ENCODE measurements at places on chromosomes 3 and 15.

DNA sequence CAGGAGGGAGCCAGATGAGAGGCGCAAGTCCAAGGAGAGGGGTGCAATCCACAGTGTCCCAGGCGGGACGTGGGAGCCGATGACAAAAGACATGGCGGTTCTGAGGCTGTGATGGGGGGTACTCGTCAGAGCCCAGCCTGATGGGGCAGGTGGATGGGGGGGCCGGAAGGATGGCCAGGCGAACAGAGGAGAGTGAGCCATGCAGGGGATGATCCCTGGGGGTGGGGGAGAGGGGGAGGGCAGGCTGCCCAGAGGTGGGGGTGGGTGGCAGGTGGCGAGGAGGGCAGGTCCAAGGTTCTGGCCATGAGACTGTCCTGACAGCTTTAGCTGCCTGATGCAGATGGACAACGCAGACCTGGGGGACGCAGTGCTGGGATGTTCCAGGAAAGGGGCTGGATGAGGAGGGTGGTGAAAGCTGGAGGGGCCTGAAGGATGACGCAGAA lies 8.9 kb upstream of the CSPG4 start:
- no peak for DNase-seq

GRCh38 chr3:39809181-39809994 lies at the start of gene MYRIP:
Gene MYRIP (plus strand): TSS chr3:39809609. CDS start chr3:39900817, 91,208 bp downstream.
- no peak for DNase-seq

GRCh38 chr3:184639351-184639750 lies 72.5 kb downstream of the MAGEF1 start:
- no peak for DNase-seq

- DNase-seq: no peak
Observed at GRCh38 chr15:71212146-71212545, 96.9 kb downstream of the THSD4 start.

DNA sequence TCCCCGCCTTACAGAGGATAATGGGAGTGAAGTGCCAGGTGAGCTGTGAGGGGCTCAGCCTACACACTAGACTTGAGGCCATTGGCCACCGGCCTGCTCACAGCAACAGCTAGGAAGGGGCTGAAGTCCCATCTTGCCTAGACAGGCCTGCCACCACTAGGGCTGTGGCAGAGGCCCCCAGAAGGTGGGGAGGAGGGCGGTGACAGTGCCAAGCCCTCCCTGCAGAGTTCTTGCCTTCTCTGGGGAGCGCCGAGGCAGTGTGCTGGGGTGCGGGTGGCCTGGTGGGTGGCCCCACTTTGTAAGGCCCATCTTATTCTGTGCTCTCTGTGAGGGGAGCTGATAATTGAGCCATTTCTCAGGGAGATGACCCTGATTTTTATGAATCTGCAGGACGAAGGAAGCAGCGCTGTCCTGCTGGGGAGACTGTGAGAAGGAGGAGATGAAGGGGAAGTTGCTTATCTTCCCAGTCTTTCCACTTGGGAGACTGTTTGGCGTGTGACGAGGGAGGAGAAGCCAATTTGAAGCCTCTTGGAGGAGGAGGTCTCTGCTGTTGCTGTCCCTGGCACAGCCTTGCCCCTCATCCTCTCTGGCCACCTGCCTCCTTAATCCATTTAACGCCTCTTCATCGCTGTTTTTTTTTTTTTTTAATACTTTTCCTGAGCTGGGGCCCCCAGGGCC lies 104.3 kb downstream of the LINGO1 start:
- no peak for DNase-seq

GRCh38 chr3:149026718-149027117 lies 35.4 kb downstream of the GYG1 start:
- no peak for DNase-seq

DNA sequence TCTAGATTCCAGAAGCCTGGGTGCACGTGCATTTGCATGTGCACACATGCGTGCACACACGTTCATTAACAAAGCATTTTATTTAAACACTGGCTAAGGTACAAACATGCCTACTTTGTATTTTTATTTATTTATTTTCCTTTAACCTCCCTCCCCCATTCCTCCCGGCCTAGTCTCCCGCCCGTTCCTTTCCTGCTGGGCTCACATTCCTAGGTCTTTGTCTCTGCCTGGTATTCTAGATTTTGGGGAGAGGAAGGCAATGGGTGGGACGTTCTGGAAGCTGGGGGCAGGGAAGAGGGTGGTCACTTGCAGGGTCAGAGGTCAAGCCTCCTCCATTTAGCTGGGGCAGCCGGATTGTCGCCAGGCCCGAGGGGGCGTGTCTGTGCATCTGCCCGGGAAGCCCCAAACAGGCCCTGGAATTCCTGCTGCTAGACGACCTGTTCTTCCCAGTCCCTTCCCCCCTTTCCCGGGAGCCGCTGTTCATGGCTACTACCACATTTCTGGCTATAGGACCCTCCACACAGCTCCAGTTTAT lies 51.8 kb downstream of the TRIM71 start:
- no peak for DNase-seq

DNA sequence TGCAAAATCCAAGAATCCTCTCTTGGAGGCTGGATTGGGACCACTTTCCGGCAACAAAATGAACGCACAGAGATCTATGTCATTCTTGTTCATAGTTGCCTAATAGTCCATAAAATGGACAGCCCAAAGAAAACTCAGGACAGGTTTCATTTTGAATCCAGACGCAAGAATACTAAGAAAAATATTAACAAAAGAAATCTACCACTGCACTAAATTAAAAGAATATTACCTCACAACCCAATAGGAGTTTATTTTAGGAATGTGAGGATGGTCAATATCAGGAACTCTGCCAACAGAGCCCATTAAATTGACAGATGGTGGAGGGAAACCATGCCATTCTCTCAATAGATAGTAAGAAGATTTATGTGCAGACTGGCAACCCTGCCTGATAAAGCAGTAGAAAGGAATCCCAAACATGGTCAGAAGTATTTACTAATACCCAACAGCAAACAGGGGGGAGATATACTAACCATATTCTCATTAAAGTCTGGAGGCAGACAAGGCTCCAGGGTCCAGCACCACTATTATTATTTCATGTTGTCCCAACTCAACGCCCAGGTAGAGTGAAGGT lies 127.6 kb downstream of the SMAD6 start:
- no peak for DNase-seq

DNA sequence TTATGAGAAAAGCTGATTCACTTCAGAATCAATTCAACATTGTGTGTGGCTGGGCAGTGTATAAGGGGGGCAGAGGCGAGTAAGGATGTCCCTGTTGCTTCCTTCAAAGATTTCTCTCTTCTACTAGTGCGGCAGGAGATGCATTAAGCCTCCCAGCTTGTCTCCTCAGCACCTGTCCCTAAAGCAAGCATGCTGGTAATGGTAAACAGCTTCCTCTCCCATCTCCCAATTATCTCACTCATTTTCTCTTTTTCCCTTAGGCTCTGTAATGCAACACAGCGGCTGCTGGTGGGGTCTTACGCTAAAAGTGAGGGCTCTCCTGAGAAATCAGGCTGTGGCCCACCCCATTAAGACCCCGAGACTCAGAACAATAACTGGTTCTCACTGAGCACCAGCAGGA lies 306.4 kb upstream of the ROPN1 start:
- DNase-seq: no peak

Data from activated T-cell treated with anti-CD3 and anti-CD28 coated beads for 24 hours (primary cell).